ENCODE measurements at places on chromosomes 5 and 9.

GRCh38 chr5:140295414-140295813 is 7.5 kb downstream of the PFDN1 start:
- DNase-seq, result no peak

GRCh38 chr9:88926781-88927505 is 64.3 kb upstream of the S1PR3 start:
- DNase-seq, result no peak

GRCh38 chr5:181223058-181223728 is at the start of gene TRIM41:
Gene TRIM41, plus strand, starts transcription at chr5:181223281. Its CDS starts 719 bp downstream, at chr5:181224000.
- peak; percentile 95 for DNase-seq

DNA sequence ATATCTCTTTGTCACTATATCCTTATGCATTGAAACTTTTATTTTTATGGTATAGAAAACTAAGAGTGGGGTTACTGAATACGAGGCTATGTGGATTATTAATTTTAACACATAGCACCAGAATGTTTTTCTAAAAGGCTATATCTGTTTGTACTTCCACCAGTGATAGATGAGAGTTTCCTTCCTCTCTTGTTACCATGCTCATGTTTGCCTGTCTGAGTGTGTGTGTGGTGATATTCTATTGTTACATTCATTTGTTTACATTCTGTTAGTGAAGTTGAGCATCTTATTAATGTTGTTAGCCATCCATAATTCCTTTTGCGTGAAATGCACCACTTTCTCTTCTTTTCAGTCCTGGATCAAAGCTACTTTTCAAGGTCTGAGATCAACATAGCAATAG is 54.1 kb upstream of the ALDH1A1 start:
- DNase-seq, result no peak

DNA sequence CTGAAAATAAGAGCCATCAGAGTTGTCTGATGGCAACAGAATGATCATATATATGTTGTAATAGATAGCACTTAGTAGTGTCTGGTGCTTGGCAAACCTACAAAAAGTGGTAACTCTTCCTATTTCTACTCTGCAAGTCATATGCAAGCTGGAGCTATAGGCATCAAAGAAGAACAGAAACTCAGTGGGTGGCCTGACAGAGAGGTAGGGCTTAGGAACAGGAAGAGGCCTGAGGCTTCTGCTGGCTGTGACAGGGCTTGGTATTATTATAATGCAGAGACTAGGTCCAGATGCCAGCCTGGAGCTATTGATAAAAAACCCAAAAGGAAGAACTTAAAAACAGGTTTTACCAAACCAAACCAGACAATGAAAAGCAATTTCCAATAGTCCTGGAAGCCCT is 4.4 kb upstream of the DIAPH1 start:
- DNase-seq, result no peak

DNA sequence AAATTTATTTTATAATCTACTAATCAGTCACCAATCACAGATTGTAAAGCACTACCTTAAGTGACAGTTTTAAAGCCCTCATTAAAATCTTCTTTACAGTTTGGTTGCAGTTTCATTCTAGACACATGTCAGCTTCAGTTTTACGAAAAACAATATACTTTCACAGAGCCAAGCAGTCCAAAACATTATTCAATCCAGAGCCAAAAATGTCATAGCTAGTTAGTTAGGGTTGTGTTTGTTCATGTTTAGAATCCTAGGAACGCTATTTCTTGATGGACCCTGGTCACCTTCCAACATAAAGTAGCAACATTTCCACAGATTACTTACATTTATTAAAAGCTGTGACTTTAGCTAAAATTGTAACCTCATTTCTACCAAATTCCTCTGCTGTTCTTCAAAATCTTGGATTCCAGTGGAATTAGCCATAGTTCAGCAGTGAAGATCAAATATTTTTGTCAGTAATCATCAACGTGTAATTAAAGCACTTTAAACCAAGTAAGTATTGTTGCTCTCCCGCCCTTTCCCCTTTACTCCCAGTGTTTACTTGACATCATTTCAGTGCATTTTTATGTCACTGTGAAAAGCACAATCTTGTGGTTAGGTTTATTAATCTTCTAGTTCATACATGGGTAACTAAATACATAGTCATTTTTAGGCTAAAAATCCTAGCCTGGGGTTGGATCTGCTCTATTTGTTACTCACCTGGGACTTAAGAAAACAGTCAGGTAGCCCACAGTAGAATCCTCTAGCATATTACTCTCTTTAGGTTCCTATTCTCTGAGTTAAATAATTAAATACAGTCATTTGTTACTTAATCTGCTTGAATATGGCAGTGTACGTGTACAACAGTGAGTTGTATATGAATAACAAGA is 74.3 kb downstream of the NIPBL start:
- no peak for DNase-seq

DNA sequence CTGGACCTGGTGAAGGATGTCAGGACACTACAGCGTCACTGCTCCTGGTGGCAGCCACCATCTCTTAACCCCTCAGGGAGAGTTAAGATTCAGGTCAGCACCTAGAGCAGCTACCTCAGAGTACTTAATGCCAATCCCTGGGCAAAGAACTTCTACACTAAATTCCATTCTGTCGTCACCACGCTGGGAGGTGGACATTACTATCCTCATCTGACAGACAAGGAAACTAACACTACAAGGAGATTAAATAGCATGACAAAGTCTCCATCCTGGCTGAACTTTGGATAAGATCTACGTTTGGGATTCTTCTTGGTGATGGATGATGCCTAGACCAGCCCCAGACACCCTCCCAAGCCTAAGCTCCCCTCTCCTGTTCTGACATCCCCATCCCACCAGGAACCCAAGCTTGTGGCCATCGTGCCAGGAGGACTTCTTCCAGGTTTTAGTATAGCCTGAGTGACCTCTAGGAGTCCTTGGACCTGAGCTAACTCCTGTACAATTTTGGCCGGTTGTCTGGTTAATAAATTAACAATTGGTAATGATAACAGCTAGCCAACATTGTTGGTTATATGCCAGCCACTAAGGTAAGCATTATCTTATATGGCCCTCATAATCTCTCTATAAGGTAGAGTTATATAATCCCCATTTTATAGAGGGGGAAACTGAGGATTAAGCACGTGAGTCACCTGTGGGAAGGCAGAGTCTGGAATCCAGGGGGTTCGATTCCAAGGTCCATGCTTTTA is 54.8 kb downstream of the C5orf15 start:
- DNase-seq, result no peak

GRCh38 chr9:128921881-128922763 is 1.3 kb downstream of the PHYHD1 start:
- no peak for DNase-seq

DNA sequence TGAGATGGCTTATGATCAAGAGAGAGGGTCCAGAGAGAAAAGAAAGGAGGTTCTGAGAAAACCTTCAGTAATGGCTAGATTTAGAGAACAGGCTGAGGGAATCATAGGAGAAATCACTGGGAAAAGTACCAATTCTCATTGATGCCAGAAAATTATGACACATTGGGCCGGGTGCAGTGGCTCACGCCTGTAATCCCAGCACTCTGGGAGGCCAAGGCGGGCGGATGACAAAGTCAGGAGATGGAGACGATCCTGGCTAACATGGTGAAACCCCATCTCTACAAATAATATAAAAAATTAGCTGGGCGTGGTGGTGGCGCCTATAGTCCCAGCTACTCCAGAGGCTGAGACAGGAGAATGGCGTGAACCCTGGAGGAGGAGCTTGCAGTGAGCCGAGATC is 29.5 kb upstream of the PLIN2 start:
- DNase-seq, result no peak

DNA sequence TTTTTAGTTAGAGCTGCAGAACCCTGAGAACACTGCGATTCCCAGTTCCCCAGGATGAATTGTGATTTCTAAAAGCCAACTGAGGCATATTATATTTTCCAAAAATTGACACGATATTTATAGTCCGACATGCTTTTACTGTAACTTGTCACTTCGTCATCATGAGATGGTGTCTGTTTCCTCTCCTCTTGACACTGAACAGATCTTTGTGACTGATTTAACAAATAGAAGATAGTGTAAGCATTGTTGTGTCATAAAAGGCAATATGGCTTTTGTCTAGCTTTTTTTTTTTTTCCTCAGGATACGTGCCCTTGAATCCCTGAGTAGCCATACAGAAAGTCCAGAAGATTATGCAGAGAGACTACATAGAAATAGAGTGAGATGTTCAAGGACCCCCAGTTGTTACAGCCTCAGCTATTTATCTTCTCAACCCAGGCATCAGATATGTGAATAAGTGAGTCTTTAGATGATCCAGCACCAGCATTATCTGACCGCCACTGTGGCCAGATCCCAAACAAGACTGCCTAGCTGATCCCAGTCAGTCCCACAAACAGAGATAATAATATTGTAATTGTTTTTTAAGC is 27.8 kb upstream of the CCL21 start:
- DNase-seq, result no peak

- DNase-seq, result no peak
Observed at GRCh38 chr5:137923856-137924255, 34.6 kb downstream of the PKD2L2 start.

DNA sequence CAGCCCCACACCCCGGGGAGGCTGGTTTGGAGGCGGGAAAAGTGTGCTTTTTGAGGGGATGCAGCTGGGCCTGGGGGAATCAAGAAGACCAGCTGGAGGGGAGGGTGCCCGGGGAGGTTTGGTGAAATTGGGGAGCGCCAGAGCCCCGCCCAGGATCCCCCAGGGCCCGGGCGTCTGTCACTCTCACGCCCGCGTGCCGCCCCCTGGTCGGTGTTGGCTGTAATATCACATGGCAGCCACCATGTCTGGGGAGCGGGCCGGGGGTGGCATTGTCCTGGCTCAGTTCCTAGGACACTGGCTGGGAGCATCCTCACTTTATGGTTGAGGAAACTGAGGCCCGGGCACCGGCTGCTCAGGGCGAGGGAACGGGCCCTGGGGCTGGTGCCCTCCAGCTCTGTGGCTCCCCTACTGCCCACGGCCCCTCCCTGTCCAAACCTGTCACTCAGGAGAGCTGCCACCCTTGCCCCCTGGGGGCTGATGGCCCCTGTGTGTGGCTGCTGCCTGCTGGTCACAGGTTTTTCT is 27.5 kb downstream of the ASS1 start:
- DNase-seq, result no peak

DNA sequence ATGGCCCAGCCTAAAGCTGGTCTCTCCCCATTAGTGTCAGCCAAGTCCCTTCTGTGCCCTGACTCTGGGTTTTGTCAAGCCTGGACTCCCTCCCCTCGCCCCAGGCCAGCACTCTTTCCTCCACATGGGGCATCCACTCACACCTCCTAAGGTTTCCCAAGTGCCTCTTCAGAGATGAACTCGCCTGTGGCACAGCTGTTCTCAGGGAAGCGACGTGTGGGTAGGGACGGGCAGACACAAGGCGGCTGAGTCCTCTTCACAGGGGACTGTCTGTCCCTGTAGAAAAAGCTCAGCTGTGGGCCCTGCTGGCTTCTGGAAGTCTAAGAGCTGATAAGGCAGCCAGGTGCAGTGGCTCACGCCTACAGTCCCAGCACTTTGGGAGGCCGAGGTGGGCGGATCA is 78.5 kb downstream of the CACNA1B start:
- no peak for DNase-seq

DNA sequence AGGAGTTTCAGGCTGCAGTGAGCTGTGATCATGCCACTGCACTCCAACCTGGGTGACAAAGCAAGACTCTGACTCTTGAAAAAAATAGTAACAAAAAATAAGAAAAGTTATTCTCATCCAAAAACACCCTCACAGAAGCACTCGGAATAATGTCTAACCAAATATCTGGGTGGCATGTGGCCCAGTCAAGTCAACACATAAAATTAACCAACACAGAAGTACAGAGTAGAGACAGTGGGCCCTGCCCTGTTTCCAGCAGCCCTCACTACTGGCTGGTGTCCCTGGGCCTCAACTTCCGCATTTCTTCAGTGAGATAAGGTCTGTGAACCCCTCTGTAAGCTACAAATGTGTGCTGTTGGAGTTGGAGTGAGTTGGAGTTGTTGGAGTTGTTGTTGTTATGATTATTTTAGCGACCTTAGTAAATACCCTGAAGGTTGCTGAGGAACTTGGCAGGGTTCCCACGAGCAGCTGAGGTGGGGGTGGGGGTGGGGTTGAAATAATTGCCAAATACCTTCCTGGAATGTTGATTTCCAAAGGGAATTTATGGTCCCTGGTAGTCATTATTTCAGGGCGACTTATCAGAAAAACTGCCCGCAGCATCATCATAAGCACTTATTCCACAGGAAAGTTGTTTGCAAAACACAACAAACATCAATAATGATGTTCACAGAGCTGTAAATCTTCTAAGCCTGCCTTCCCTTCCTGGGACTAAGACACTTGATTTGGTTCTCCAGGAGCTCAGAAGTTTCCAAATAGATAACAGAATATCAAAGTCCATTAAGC is 30.2 kb downstream of the C5orf15 start:
- no peak for DNase-seq
